ENCODE measurements at places on chromosomes 7 and 10.

DNA sequence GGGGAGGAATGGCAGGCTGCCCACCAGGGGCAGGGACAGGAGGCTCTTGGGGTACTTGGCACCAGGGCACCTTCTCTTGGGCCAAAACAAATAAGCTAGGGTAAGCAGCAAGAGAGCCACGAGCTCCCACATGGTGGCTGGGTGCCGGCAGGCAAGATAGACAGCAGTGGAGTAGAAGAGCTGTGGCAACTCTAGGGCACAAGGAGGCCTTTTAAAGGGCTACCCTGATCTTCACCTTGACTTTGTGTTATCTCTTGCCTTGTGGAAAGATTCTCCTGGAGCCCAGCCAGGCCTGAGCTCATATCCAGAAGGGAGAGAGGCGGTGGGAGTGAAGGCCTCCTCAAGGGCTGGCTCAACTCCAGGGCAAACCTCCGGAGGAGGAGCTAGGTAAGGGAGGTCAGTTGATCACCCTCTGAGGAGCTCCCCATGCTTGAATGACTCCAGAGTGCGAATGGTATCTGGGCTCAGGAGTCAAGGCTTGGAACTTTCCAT, at the start of gene CYP17A1:
TSS of gene CYP17A1 (minus strand) at position 184 of the 492 bp plus-strand sequence. CDS start at position 132, 52 bp downstream.
- peak; percentile 34 for DNase-seq

GRCh38 chr7:158377800-158378623, 209.6 kb downstream of the PTPRN2 start:
- peak; percentile 6 for DNase-seq

DNA sequence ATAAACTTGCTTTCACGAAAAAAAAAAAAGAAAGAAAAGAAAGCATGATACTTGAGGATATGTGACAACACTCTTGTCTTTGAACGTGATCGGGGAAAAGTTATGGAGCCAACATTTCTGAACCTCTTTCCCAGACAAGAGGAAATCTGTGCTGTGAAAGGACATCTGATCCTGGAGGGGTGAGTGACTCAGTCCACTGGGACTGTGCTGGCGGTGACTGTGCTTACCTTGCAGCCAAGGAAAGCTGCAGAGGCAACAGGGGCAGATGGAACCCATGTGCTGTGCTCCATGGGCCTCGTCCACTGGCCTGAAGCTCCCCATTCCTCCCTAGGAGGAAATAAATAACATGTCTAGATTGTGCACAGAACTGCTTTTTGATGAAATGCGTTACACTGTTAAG, 116.5 kb upstream of the RAB11FIP2 start:
- DNase-seq = no peak

- no peak for DNase-seq
Observed at GRCh38 chr10:5748394-5748803, 63.8 kb downstream of the TASOR2 start.

GRCh38 chr10:82811621-82812020, 936.6 kb downstream of the NRG3 start:
- DNase-seq = no peak

DNA sequence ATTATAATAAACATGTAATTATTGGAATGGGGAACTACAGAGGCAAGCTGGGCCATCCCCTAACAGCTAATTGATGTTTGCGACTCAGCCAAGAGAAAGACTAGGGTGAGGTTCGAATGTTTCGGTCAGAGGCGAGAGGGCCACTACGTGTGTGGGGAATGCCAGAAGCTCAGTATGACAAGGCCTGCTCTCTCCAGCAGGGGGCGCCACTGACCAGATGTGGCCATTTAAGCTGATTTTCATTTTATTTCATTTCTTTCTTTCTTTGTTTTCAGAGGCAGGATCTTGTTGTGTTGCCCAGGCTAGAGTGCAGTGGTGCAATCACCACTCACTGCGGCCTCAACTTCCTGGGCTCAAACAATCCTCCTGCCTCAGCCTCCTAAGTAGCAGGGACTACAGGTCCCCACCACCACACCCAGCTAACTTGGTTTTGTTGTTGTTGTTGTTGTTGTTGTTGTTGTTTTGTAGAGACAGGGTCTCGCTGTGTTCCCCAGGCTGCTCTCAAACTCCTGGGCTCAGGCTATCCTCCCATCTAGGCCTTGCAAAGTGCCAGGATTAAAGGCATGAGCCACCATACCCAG, 38.1 kb downstream of the TMEM130 start:
- no peak for DNase-seq
